ENCODE measurements at places on chromosomes 4 and X. TPM values are rescaled to one million over a fixed set of nuclear protein-coding genes. Genes with fewer than 3 reads are reported as not detected.
A peak's percentile ranks its signal among the peaks of the same experiment; 100 is the strongest.

The LANCL3 gene
- 0.05 TPM for total RNA-seq

The ADH7 gene
- total RNA-seq = not detected

GRCh38 chr4:28557755-28558154 lies 1697.1 kb downstream of the STIM2 start:
- no peak for DNase-seq

DNA sequence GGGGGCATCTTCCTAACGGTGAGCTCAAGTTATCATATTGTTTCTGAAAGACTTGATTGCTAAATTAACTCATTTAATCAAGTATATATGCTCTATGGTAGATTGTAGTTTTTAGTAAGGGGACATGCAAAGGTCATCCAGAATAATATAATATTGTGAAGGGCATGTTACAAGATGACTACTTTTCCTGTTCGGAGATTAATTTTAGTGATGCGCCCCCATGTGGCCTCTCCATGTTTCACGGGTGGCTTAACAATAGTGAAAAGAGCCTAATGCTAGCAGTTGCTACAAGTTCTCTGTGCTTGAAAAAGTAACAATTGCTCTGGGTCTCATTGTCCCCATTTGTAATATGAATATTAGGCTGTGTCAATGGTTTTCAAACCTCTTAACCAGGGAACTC lies 12.2 kb downstream of the SMPX start:
- no peak for DNase-seq

DNA sequence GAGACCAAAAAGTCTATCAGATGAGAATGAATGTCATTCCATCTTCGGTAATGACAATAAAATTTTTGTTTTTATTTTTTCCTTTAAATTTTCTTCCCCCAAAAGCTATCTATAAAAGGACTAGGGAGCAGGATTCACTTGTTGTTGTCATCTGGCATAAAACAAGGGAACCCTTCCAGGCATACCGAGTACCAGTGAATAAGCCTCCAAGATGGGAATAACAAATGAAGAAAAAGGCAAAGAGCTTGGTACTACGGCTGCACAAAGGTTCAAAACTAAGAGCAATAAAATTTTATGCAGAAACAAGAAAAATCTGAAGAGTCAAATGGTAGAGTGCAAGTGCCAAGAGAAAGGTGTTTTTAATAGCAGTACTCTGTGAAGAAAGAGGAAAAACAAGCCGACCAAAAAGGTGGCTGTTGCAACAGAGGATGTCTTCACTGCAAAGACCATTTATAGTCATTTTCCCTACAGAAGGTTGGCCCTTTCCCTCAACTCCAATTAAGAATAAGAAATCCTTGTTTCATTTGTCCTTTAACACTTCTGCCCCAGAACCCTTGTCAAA lies 25.8 kb downstream of the PPP3CA start:
- DNase-seq = no peak

DNA sequence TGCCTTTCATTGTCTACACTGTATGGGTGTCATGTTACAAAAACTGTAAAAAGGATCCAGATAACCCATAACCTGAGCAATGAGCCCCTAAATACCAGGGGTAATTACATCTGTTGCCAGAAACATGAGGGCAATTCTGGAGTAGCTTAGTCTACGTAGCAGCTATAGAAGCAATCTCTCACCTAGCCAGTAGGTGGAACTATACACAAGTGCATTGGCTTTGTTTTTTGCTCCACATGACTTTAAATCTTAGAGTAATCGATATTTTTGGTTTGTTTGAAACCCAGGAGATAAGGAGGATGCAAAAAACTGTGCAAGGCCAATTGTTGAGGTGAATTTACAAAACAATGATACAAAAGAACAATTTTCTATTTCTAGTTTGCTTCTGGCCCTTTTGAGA lies 57.5 kb downstream of the GPR82 start:
- no peak for DNase-seq

GRCh38 chrX:39855748-39856129 lies 242.0 kb downstream of the BCOR start:
- no peak for DNase-seq

- DNase-seq = no peak
Observed at GRCh38 chrX:29143756-29144155, 556.5 kb downstream of the IL1RAPL1 start.

GRCh38 chr4:173782660-173783059 lies 252.6 kb upstream of the HAND2 start:
- no peak for DNase-seq

GRCh38 chr4:93605163-93605562 lies 223.4 kb upstream of the ATOH1 start:
- no peak for DNase-seq

DNA sequence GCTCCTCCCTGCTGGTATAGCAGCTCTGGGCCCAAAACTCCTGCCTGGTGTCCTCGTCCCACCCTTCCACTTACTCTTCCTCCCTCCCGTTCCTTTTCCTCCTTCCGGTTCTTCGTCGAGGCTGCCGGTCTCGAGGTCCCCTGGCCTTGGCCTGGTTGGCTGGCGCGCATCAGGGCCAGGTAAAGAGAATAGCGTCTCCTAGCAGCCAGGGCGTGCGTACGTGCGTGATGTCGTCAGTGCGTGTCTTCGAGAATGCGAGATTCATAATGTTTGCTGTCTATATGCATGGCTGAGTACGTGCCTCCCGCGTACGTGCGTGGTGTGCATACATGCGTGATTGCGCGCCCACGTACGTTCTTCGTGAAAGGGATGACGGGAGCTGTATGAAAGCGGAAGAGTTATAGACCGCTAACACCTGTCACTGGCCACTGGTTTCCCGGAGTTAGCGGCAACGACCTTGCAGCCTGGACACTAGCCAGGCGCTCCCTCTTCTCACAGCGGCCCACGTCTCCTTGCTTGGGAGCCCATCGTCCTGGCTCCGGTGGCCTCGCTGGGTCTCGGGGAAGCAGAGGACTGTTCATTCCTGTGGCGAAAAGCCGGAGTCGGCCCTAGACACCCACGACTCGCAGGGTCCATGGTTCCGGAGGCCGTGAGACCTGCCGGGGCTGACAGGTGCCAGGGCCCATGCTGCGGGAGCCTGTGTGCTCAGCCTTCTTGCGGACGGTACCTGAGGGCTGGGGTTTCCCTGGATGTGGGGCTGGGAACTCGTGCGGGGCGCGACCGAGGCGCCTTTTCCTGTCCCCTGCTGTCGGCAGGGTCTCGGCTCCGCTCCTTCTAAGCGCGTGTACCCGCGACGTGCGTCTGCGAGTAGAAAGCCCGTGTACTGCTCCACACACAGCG lies at the start of gene EOLA1:
TSS of gene EOLA1 (plus strand) at position 392 of the 900 bp plus-strand sequence. CDS start 4,619 bp downstream, outside the sequence.
- peak; percentile 95 for DNase-seq

GRCh38 chr4:15781427-15782095 lies 3.4 kb downstream of the CD38 start:
- DNase-seq = no peak

DNA sequence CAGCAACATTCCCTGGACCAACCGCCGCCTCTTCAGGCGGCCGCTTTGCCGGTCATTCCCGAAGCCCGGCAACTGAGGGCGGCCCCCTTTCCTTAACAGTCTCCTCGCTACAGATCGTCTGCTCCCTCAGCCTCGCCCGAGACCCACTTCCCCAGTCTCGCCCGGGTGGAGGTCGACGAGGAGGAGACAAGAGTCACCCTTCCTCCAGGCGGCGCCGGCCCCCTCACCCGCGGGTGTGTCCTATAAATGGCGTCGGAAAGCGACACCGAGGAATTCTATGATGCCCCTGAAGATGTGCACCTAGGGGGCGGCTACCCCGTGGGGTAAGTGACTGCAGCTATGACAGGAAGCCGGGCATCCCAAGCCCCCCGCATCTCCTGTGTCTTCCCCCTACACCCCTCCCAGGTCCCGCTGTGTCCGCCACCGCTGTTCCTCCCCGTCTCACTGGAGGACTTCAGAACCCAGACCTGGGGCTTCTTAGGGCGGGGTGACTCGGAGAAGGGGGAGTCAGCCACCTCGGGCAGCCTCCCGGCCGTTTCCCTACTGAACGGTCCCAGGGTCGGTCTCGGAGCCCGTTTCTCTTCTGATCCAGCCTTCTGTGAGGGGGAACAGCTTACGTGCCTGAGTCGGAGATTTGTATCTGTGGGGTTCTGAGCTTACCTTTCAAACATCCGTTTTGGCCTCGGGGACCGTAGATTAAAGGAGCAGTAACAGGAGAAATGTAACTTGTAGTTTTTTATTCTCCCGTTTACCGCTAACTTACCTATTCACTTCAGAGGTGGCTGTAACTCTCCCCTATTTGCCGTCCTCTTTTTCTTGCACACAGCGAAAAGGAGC lies 570 bp downstream of the WDR44 start:
- DNase-seq = no peak

GRCh38 chr4:73341454-73341853 lies 62.6 kb upstream of the ALB start:
- DNase-seq = no peak

Measured in chondrocyte (in vitro differentiated cells).